ENCODE measurements at places on chromosomes 11 and 22.

- DNase-seq = peak; percentile 45
Measured at GRCh38 chr11:56624661-56625110, 10.0 kb upstream of the OR5M1 start.

DNA sequence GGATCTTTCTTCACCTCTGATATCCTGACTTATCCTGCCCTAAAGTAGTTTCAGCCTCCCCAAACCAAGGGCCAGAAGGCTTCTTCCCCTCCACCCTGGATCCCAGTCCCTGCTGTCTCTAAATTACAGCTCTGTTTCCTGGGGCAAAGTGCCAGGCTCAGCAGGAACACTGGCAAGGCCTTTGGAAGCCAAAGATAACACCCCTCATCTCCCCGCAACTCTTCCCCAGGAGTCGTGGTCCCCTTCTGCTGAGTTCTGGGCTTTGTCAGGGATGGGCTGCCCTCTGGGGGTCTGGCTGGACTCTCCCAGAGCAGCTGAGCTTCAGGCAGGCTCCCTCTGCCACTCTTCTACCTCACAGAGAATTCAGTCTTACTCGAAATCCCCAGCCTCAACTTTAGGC is 53.8 kb upstream of the AMPD3 start:
- no peak for DNase-seq

GRCh38 chr11:9493492-9493891 is 32.7 kb downstream of the ZNF143 start:
- no peak for DNase-seq

DNA sequence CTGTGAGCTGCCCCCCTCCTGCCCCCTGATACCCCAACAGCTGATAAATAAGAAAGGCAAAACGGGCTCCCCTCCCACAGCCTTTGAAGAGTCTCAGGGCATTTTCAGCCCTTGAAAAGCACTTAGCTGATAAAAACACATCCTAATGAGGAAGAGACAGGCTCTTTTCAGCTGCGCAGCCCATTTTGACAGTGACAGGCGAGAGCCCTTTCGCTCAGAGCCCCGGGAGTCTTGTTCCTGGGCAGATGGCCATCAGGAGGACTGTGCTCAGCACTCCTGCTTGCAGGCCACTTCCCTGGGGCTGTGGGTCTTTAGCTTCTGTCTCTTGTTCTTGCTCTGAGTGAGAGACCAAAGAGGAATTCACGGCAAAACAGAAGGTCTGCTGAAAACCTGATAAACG is 757.2 kb downstream of the BRD1 start:
- no peak for DNase-seq

DNA sequence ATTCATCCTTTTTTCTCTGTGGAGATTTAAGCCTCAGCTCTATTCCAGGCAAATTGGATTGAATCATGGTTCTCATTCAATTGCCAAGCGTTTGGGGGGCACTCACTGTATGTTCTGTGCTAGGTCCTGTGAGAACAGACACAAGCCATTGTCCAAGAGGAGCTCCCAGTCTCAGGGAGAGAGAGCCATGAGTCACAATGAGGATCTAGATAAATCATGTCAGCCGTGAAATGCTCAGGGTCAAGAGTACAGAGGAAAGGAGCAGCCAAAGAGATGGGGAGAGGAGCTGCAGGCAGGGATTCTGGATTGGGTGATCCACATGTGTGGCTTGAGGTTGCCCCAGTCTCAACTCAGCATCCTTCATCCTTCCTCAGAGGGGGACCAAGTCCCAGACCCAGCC is 93.6 kb downstream of the FEZ1 start:
- DNase-seq = peak; percentile 53

- no peak for DNase-seq
Measured at GRCh38 chr11:130344841-130345240, 30.1 kb upstream of the ZBTB44 start.

DNA sequence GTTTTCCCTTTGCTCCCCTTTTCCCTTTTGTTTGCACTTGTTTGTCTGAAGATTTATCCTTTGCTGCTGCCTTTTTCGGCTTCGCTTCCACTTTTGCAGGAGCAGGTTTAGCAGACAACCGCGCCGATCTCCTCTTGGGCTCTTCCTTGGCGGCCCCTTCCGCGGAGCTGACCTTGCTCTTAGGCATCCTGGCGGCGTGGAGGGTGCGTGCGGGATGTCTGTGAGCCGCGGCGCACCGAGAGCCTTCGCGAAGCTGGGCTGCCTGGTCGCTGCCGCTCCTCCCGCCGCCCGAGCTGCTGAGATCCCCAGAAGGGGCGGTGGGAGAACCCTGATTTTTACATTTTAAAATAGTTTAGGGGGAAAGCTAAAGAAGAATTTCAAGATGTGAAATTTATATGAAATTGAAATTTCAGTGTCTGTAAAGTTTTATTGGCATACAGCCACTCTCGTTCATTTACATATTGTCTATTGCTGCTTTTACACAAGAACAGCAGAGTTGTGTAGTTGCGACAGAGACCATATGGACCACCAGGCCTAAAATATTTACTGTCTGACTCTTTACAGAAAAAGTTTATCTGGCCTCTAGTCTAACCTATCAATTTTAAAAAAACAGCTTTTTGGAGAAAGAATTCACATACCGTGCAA is 105.2 kb upstream of the RRM1 start:
- no peak for DNase-seq

DNA sequence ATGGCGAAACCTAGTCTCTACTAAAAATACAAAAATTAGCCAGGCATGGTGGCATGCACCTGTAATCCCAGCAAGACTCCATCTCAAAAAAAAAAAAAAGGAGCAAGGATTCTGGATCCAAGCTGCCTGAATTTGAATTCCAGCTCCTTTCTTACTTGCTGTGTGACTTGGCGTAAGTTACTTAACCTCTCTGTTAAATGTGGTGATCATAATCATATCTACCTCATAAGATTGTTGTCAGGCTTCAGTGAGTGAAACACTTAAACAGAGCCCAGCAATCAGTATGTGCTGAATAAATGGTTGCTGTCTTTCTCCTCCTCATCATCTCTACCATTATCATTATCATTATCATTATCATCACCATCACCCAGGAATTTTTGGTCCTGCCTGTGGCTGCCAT is 2.7 kb downstream of the MB start:
- DNase-seq = no peak

DNA sequence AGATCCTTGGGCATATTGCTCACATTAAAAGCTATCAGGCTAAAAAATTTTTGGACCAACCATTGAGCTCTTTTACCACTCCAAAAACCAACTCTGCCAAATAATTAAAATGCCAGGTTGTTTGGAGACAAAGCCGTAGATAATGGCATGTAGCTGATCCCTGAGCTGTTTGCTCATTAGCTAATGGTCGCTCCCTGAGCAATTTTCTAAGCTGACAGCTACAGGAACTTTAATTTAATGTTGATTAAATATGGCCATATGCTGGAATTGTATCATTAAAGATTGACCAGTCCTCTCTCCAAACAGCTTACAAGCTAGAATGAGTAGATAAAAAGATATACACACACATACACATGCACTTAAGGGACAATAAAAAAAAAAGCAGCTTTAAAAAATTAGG is 216.2 kb upstream of the ARHGAP20 start:
- no peak for DNase-seq

DNA sequence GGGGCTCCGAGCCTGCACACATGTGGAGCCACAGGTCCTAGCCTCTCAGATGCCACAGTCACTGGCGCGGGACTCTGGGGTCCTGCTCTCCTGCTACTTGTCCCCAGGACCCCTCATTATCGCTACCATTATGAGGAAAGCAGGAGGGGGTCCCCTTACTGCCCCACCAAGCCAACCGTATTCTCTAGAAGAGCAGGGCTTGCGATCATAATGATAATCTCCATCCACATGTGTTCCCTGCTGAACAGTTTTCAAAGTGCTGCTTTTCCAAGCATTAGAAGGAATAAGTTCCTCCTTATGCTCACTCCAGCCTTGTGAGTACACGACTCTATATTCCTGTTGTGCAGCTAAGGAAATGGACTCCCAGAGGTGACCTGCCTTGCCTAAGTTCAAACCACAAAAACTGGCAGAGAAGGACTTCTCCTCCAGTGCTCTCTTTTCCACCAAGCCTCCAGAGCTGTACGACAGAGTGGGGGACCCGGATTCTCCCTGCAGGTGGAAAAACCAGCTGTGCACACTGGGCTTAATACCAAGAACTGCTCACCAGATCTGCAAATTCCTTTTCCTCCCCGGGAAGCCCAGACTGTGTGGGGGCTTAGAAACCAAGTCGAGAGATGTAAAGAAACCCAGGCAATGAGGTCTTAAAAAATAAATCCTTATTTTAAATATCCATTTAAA is 92.8 kb upstream of the DRD2 start:
- no peak for DNase-seq

DNA sequence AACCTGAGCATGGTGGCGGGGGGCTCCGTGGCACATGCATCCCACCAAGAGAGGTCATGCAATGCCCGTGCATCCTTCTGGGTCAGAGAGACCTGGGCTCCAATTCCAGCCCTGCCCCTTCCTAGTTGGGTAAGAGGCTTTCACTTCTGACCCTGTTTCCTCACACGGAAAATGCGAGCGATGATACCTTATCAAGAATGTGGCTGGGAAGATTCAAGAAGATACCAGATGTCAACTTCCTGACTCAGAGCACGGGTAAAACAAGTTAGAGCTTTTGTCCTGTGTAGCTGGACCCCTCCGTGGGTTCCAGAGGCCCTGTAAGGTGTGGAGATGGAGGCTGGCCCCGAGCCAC is 8.7 kb upstream of the DGKZ start:
- DNase-seq = no peak

DNA sequence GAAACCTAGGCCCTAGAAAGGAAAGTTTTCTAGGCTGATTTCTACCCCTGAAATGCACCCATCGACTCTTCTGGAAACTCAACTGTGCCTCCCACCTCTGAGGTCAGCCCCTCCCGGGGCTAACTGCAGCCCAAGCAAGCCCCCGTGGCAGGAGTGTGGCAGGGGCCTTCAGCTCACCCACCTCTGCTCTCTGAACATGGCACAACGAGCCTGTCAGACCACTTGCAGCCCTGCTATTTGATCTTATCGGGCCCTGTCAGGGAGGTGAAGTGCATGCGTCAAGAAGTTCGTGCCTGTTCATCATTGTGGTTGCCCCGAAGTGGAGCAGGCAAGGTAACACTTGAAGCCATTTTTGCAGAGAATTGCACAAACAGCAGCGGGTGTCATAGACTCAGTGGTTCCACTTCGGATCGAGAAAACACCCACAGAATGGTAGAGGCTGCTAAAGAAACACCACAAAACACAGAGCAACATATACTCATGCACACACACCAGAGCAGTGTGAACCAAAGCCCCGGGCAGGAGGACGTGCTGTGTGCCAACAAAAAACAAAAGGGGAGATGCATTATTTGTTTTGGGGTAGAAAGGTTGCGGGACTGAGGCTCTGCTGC is 262.7 kb downstream of the ETS1 start:
- no peak for DNase-seq

Measured in fibroblast of skin of right biceps (primary cell).